ENCODE measurements at places on chromosomes 16 and 17. TPM values are rescaled to one million over a fixed set of nuclear protein-coding genes. Genes with fewer than 3 reads are reported as not detected.

GRCh38 chr17:28954886-28955285 is 3.6 kb upstream of the PHF12 start:
- H3K4me3 ChIP-seq = no peak overlapping the region
- no peaks in the 10 kb centered on the region for H3K4me1 ChIP-seq
- H3K27ac ChIP-seq = no peak overlapping the region
- H3K36me3 ChIP-seq = no peaks in the 10 kb centered on the region
- no peak for DNase-seq
- no peaks in the 10 kb centered on the region for H3K27me3 ChIP-seq

DNA sequence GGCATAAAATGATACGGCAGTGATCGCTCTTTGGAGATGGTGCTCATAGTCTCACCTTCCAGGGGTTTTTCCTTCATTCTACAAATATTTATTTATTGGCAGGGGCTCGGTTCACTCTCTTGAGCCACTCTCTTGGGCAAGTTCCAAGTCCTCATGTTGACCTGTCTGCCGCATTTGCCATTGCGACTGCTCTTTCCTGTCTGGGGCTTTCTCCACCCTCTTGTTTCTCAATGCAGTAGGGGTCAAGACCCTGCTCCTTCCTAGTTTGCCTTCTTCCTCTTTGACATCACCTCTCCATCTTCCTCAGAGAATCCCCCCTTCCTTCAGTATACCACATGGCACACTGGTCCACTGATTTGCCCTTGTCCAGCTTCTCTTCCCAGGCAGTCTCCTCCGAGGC is 21.9 kb upstream of the LRRC75A start:
- DNase-seq = no peak
- peaks cover 5% of the 10 kb centered on the region for H3K27me3 ChIP-seq
- peaks cover 2% of the 10 kb centered on the region for H3K4me1 ChIP-seq
- H3K36me3 ChIP-seq = no peaks in the 10 kb centered on the region

The PHF12 gene
- 25.6 TPM for total RNA-seq

DNA sequence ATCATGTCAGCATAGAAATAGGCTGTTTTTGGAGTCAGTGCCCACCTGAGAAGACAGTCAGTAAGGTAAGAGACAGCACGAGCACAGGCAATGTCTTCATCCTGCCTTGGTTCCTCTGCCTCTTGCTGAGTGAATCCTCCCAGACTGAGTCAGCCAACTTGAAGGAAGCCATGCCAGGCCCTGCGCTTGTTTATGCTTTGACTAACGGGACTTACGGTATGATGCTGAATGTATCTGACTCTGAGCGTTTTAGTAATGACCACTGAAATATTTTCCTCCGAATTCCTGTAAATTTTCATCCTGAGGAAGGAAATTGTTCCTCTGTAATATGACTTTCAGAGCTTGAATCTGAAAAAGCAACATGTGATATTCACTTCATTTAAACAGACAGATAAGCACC is 18.0 kb downstream of the C17orf67 start:
- no peaks in the 10 kb centered on the region for H3K27me3 ChIP-seq
- H3K27ac ChIP-seq = peak overlapping the region; percentile 15
- DNase-seq = peak; percentile 90
- H3K4me3 ChIP-seq = no peak overlapping the region
- no peaks in the 10 kb centered on the region for H3K36me3 ChIP-seq

- no peaks in the 10 kb centered on the region for H3K36me3 ChIP-seq
- no peak overlapping the region for H3K27ac ChIP-seq
- DNase-seq = no peak
- peaks cover 16% of the 10 kb centered on the region for H3K4me1 ChIP-seq
Observed at GRCh38 chr17:9237661-9238301, 216.5 kb downstream of the NTN1 start.

- no peaks in the 10 kb centered on the region for H3K27me3 ChIP-seq
- no peaks in the 10 kb centered on the region for H3K4me1 ChIP-seq
- no peak for DNase-seq
- no peaks in the 10 kb centered on the region for H3K36me3 ChIP-seq
- no peak overlapping the region for H3K27ac ChIP-seq
Observed at GRCh38 chr16:17692484-17692883, 221.7 kb upstream of the XYLT1 start.

The WFDC1 gene
- 5.0 TPM for total RNA-seq

GRCh38 chr17:62140836-62141235 is 75.8 kb upstream of the MED13 start:
- no peak overlapping the region for H3K27ac ChIP-seq
- peaks cover 25% of the 10 kb centered on the region for H3K27me3 ChIP-seq
- no peaks in the 10 kb centered on the region for H3K4me1 ChIP-seq
- no peaks in the 10 kb centered on the region for H3K36me3 ChIP-seq

The VAT1L gene
- total RNA-seq = 18.1 TPM

GRCh38 chr16:54320697-54321340 is 34.2 kb upstream of the IRX3 start:
- no peak overlapping the region for H3K27ac ChIP-seq
- H3K27me3 ChIP-seq = peaks cover 7% of the 10 kb centered on the region
- H3K36me3 ChIP-seq = no peaks in the 10 kb centered on the region
- H3K4me1 ChIP-seq = no peaks in the 10 kb centered on the region

- no peak overlapping the region for H3K4me3 ChIP-seq
- no peaks in the 10 kb centered on the region for H3K4me1 ChIP-seq
- H3K27ac ChIP-seq = no peak overlapping the region
- no peaks in the 10 kb centered on the region for H3K27me3 ChIP-seq
- H3K36me3 ChIP-seq = no peaks in the 10 kb centered on the region
Observed at GRCh38 chr17:68661265-68662036, 60.3 kb upstream of the FAM20A start.

DNA sequence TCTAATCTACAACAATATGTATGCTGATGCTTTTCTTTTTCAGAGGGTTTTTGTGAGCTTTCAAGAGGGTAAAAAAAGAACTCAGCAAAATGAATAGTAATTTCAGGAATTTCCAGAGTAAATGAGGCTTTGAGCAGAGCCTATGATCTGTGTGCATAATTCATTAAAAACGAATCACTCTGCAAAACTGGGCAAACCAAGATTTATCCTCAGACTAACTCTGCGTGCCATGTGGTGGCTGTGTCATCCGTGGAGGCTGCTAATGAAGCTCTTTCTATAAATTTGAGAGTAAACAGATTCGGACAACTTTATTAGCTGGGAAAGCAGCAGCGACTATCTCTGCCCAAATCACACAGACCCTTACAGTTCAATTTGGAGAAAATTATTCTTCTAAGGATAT is 83.8 kb downstream of the FOXL1 start:
- DNase-seq = peak; percentile 26
- H3K27ac ChIP-seq = no peak overlapping the region
- no peaks in the 10 kb centered on the region for H3K36me3 ChIP-seq

The LDHD gene
- total RNA-seq = not detected

GRCh38 chr17:77609553-77610517 is 348.7 kb upstream of the TNRC6C start:
- H3K27ac ChIP-seq = no peak overlapping the region
- DNase-seq = no peak
- H3K36me3 ChIP-seq = no peaks in the 10 kb centered on the region
- no peak overlapping the region for H3K4me3 ChIP-seq
- no peaks in the 10 kb centered on the region for H3K4me1 ChIP-seq
- H3K27me3 ChIP-seq = peaks cover 35% of the 10 kb centered on the region

DNA sequence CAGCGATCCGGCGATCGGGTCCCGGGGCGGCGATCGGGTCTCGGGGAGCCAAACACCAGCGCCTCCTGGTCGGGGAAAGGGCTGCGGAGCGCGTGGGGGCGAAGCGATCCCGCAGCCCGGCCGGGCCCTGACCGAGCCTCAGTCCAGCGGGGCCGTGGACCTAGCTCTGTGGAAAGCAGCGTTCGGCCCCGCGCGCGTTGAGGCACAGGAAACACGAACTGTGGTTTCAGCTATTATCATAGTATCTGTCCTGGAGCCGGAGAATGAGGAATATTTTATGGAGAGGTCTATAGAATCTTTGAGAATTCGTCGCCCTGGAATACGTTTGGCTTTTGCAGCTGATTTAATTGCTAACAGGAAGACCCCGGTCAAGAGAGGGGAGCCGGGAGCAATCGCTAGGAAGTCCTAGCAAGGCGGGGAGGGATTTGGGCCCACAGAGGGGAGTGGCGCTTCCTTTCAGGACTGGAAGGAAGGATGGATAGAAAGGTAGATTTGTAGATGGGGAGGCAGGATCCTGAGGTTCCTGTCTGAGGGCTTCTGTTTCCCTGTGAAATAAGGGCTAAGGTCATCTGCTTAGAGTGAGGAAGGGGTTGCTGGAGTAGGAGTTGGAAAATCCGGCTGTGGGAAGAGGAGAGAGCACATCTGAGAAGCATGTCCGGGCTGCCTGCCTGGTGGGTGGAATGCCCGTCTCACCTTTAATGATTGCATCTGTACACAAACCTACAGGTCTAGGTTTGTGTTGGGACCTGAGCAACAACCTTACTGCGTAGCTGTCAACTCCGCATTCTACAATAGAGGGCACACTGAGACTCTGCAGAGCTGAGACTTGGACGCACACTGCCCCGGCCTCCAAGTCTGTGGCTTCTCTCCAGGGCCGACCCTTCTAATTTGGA is 770 bp downstream of the CCNF start:
- H3K4me3 ChIP-seq = peak overlapping the region; percentile 86
- H3K36me3 ChIP-seq = peaks cover 8% of the 10 kb centered on the region
- peak; percentile 19 for DNase-seq
- peaks cover 4% of the 10 kb centered on the region for H3K4me1 ChIP-seq
- peak overlapping the region; percentile 60 for H3K27ac ChIP-seq
- H3K27me3 ChIP-seq = no peaks in the 10 kb centered on the region

DNA sequence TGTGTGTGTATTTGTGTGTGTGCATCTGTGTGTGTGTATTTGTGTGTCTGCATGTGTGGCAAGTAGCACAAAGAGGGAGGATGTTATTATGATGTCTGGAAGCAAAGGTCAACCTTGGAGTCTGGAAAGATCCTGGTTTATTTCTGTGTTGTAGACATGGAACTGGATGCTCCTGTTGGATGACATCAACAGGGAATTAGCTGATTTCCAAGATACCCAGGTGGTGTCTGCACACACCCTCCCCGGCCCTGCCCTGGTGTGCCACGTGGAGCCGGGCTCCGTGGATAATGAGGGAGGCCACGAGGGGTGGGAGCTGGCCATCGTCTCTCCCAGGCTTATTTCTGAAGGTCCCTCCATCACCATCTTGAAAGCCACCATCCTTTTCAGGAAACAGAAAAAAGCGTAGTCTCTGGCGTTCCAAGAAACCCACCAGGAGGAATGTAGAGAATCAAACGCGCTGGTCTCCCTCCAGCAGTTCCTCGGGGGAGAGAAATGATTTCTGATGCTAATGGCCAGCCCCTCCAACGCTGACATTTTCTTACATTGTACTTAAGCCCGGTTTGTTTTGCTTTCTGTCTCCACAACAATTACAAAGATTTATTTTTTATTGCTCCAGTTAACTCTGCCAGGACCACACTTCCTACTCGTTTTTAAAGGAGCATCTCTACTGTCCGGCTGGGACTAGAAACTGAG is 93.3 kb downstream of the FOXL1 start:
- H3K27me3 ChIP-seq = no peaks in the 10 kb centered on the region
- H3K27ac ChIP-seq = 0 out of 2 replicates have a peak overlapping the region, but pooled peaks have one; percentile 6
- peak; percentile 24 for DNase-seq
- no peaks in the 10 kb centered on the region for H3K36me3 ChIP-seq

DNA sequence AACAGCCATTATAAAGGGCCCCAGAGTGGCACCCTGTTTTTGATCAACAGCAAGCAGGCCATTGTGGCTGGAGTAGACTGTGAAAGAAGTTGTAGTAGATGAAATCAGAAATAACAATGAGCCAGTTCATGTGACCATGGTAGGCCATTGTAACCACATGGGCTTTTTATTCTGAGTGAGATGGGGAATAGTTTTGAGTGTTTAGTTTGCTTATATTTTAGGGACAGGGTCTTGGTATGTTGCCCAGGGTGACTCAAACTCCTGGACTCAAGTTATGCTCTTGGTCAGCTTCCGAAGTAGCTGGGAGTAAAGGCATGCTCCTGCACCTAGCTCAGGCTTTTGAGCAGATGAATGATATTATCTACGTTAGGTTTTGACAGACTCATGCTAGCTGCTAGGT is 12.0 kb downstream of the CBFB start:
- H3K4me1 ChIP-seq = peaks cover 15% of the 10 kb centered on the region
- H3K4me3 ChIP-seq = no peak overlapping the region
- H3K27ac ChIP-seq = no peak overlapping the region
- peak; percentile 88 for DNase-seq

The TMIGD1 gene
- total RNA-seq = not detected

The HOXB1 gene
- total RNA-seq = not detected

DNA sequence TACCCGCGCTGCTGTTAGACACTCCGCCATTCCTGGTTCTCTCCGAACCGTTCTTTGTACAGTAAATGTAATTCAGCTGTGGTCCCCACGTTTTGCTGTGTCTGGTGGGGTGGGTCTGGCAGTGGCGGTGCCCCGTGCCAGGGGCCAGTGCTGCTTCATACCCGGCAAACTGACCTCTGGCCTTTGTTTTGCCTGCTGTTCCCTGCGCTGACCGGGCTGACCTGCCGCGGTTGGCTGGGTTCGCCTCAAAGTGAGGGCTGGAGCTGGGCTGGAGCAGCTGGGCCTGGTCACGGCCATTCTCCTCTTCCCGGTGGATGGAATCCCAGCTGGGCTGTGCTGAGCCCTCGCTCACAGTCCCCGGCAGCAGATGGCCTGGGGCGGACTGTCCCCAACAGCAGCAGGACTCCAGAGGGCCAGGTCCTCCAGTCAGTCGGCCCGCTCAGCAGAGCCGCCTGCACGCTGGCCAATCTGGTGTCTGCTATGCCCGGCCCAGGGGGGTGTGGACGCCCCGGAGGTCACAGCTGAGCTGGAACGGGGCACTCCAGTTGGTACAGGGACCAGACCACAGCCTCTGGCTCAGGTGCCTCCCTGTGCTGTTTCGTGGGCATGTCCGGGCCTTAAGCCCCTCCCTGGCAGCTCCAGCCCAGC is 1.5 kb upstream of the WFIKKN1 start:
- peaks cover 18% of the 10 kb centered on the region for H3K36me3 ChIP-seq
- no peak overlapping the region for H3K27ac ChIP-seq
- no peaks in the 10 kb centered on the region for H3K27me3 ChIP-seq
- no peak overlapping the region for H3K4me3 ChIP-seq
- peaks cover 25% of the 10 kb centered on the region for H3K4me1 ChIP-seq

The SYCE1L gene
- not detected for total RNA-seq

- DNase-seq = peak; percentile 55
- H3K27ac ChIP-seq = peak overlapping the region; percentile 75
- H3K27me3 ChIP-seq = no peaks in the 10 kb centered on the region
Observed at GRCh38 chr17:18184143-18185031, 759 bp downstream of the ALKBH5 start.

DNA sequence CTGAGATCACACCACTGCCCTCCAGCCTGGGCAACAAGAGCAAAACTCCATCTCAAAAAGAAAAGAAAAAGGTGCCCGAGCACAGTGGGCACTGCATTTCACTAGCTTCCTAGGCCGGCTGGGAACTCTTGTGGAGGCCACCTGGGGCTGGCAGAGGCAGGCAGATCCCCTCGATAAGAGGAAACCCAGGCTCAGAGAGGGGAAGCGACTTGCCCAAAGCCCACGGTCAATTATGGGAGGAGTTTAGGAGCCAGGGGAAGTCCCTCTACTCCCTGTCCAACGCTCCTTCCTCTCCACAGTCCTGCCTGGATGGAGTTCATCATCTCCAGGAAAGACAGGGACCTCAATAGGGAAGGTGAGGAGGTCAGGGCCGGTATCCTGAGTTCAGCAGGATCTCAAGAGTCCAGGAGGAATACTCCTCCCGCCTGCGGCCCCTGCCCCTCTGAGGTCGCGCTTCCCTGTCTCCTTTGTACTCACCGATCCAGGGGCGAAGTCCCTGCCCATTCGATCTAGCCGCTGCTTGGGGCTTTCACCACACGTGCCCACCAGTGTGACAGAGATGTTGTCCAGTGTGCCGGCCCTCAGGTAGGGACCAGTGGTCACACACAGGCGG is 841 bp downstream of the ALOXE3 start:
- peak overlapping the region; percentile 60 for H3K4me3 ChIP-seq
- H3K4me1 ChIP-seq = peaks cover 6% of the 10 kb centered on the region
- H3K36me3 ChIP-seq = no peaks in the 10 kb centered on the region
- DNase-seq = no peak
